Left renal pelvis (tissue), 4 donors: ENCODE measurements at places on chromosomes 11 and 22. TPM values are rescaled to one million over a fixed set of nuclear protein-coding genes. Genes with fewer than 3 reads are reported as not detected.

The CLDN5 gene
- 19.6 TPM for polyA plus RNA-seq

The OR52H1 gene
- polyA plus RNA-seq, result not detected

The SEPTIN5 gene
- polyA plus RNA-seq, result 34.4 TPM

The TRIM34 gene
- polyA plus RNA-seq, result 10.4 TPM

The GRM5 gene
- polyA plus RNA-seq, result 0.16 TPM

The SHISAL1 gene
- polyA plus RNA-seq, result 2.5 TPM

The ART1 gene
- polyA plus RNA-seq, result not detected

The THY1 gene
- polyA plus RNA-seq, result 137 TPM

The KRTAP5-1 gene
- 0.63 TPM for polyA plus RNA-seq

The POU2AF2 gene
- 0.12 TPM for polyA plus RNA-seq

The TBX1 gene
- 0.17 TPM for polyA plus RNA-seq

The GLYAT gene
- polyA plus RNA-seq, result 151 TPM

The MYO18B gene
- polyA plus RNA-seq, result 0.23 TPM

The WNT7B gene
- 0.19 TPM for polyA plus RNA-seq

The MS4A6A gene
- polyA plus RNA-seq, result 17.8 TPM
